ENCODE measurements at places on chromosomes 12 and 14. TPM values are rescaled to one million over a fixed set of nuclear protein-coding genes. Genes with fewer than 3 reads are reported as not detected.

GRCh38 chr12:75725521-75726111 is 214.2 kb upstream of the KRR1 start:
- DNase-seq: no peak

Gene SDS
- not detected for total RNA-seq

- DNase-seq: no peak
Observed at GRCh38 chr12:111276146-111276545, 92.7 kb downstream of the PHETA1 start.

- no peak for DNase-seq
Observed at GRCh38 chr12:28248555-28249145, 58.4 kb downstream of the CCDC91 start.

DNA sequence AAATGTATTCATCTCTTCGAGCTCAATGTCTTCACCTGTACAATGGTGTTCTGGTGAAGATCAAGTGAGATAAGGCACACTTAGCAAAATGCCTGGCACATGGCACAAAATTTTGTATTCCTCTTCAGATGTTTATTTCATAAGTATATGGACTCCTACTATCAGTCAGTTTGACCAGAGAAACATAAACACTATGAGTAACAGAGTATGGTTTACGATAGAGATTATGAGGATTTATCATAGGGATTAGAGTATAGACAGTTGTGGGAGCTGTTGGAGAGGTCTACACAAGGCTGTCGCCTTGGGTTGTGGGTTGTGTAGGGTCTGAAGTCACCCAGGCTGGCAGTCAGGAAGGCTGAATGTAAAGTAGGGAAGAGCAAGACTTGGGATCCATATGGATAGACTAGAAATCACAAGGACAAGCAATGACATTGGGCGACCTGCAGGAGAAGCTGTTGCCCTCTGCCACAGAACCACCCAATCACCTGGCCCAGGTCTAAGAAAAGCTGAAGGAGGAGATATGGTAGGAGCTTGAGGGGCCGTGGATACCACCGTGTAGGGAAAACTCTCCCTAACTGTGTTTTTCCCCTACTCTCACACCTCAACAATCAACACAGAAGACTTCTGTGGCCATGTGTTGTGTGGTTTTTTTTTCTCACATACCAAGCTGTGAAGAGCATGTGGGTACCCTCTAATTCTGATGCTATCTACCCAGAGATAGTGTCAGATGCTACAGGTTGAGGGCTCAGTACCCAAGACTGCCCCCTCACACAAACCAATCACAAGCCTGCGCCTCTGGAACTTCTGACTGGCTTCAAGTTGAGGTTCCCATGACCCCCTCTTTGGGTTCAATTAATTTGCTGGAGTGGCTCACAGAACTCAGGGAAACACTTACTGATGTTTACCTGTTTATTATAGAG is 27.2 kb upstream of the RESF1 start:
- no peak for DNase-seq

Gene CYP27B1
- 1.2 TPM for total RNA-seq

Gene TRMT61A
- 15.9 TPM for total RNA-seq

GRCh38 chr12:68839183-68840147 is 31.5 kb downstream of the MDM2 start:
- DNase-seq: no peak
